B cell (primary cell): ENCODE measurements at places on chromosomes 7 and 10.
A peak's percentile ranks its signal among the peaks of the same experiment; 100 is the strongest.

- DNase-seq: peak; percentile 42
These were observed 786 bp downstream of the TAF3 start for GRCh38 chr10:7819121-7819460.

- DNase-seq: no peak
These were observed 122.0 kb upstream of the UNC5B start for GRCh38 chr10:71090330-71090729.

GRCh38 chr10:112958275-112958995, 8.4 kb downstream of the TCF7L2 start:
- DNase-seq: no peak

DNA sequence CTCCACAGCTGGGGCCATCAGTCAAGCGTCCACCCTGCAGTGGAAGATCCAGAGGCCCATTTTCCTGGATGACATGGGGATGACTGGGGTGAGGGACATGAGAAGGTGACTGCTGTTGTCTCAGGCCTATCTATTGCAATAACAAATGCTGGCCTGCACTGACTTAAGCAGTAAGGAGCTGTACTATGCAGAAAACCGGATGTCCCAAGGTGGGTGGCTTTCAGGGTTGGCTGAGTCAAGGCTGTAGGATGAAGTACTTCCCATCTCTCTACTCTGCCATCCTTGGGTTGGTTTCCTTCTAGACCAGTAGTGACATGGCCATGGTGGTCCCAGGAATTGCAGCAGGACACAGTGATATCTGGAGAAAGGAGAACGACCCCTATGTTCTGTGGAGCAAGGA, 48.1 kb downstream of the NEURL1 start:
- DNase-seq: no peak

DNA sequence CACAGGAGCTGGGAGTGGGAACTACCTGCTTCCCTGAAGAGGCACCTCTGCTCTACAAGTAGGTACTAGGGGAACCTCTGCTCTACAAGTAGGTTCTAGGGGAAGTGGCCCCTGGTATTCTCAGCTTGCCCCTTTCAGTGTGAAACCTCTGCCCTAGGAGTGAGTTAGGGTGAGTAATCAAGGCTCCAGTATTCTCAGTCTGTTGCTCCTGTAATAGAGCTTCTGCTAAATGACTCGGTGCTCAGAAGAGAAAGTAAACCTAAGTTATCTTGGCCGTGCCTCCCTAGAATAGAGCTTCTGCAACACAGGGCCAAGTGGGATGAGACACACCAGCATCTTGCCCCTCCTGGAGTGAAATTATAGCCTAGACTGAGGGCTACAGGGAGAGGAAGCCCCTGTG, 13.4 kb upstream of the RASSF4 start:
- no peak for DNase-seq

- no peak for DNase-seq
These were observed 42.7 kb upstream of the GJD4 start for GRCh38 chr10:35562427-35562826.

- no peak for DNase-seq
These were observed 48.5 kb downstream of the PLCE1 start for GRCh38 chr10:94042001-94042833.

GRCh38 chr7:91162436-91162835, 101.8 kb upstream of the FZD1 start:
- no peak for DNase-seq

- DNase-seq: no peak
These were observed 244.9 kb downstream of the DNAJB6 start for GRCh38 chr7:157581740-157582139.

- no peak for DNase-seq
These were observed 64.9 kb downstream of the ZNF92 start for GRCh38 chr7:65438598-65438997.

DNA sequence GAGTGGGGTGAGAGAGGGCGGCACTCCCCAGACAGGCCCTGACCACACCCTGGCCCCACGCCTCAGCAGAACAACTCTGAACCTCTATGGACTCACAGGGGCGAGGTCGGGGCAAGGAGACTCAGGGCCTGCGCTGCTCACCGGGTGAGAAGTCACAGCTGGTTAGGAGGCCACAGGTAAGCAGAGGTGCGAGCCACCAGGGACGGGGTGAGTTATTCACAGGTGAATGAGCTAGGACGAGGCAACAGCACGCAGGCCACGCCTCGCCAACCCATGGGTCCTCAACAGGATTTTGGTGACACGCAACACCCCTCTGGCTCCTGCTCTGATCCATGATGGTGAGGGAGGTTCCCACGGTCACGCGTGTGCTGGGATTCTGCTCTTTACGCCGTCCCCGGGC, 202.5 kb downstream of the ADARB2 start:
- no peak for DNase-seq

DNA sequence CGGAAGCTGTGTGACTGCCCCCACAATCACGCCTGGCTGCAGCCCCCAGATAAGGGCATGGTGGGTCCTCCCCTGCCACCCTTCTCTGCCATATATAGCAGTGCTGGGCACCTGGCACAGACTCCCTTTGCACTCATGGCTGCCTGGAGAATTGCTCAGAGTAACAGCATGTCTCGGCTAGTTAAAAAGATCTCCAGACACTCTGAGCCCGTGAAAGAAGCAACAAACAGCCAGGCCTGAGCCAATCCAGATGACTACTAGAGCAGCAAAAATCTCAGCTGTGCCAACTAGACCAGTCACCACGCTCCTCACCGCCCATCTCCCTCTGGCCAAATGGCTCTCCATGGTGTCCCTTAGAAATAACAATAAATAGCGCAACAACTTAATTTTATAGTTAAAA, 71.3 kb downstream of the PARD3 start:
- no peak for DNase-seq

- peak; percentile 24 for DNase-seq
These were observed 49.1 kb downstream of the APBB1IP start for GRCh38 chr10:26486990-26487850.

DNA sequence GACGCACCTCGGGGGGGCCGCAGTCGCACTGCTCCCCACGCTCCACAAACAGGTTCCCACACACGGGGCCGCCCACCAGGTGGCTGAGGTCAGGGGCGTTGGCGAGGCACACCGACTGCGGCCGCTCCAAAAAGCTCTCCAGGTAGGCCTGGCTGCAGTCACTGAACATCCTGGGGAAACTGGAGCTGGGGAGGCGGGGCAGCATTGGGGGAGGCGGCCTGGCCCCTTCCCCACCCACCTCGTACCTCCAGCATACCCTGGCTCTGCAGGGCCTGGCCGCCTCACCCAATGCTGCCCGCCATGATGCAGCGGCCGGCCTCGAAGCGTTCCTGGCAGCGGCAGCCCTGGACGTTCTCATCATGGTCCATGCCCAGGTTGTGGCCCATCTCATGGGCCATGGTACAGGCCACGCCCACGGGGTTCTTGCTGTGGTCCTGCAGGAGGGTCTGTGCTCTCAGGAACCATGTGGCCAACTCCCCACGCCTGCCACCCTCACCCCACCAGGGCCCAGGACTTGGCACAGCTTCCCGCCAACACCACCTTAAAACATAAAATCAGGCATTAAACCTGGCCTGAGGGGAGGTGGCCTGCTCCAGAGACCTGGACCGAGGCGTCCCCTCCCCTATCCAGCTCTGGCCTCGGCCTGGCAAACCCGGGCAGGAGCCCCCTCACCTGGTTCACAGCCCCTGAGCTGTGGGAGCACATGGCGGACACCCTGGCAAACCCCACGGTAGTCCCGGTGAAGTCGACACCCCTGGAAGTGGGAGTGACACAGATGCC, 5.0 kb downstream of the ADAM8 start:
- no peak for DNase-seq

DNA sequence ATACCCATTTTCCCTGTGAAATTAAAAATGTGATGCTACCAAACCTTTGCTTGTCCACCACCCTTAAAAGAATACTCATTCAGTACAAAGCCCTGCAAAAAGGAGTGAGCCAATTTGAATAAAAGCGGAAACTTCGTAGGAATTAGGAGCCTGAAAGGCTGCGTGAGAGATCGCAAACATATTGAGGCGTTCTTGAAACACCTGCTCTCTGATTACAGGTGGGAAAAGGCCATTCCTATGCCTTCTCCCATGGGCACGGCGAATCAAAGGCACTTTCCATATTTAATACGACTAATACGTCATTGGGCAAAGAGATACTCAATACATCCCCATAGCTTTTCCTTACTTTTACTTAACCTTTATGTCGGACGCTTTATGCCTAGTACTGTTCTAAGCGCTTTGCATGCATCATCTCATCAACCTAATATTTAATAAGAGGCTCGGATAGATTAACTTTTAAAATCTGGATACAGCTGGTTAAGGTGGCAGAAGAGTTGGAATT, 30.9 kb upstream of the KMT2E start:
- no peak for DNase-seq

- DNase-seq: no peak
These were observed 12.8 kb upstream of the CNNM1 start for GRCh38 chr10:99316374-99316773.

- DNase-seq: no peak
These were observed 64.6 kb upstream of the MGMT start for GRCh38 chr10:129402459-129402858.

- DNase-seq: no peak
These were observed 9.1 kb downstream of the PTER start for GRCh38 chr10:16445770-16446469.

DNA sequence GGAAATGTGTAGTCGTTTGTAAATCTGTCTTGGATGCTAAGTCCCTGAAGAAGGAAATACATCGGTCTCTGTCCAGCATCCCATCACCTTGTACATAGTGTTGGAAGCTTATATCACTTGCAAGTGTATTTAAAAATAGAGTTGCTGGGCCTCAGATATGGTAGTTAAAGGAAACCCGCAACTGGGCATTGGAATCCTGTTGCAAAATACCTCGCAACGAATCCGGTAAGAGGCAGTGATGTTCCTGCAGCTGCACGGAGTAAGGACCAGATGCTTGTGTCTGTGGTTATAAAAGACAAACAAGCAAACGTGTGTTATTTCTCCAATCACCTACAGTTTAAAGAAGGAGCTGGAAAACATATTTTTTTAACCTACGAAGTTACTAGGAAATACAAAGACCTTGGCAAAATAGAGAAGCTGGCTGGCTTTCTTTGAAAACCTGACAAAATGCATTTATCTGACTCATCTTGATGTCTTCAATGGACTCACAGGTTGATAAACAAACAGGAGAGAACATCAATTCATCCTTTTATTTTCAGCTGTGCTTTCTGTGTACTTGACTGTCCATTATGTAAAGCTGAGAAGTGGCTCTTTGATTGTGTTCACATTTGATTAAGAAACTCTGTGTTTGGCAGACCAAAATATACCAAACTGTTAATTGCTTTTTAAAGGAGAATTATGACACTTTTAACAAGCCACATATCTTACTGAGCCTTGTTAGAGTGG, 326.4 kb downstream of the SFMBT2 start:
- DNase-seq: no peak

GRCh38 chr7:18534481-18534880, 38.9 kb downstream of the HDAC9 start:
- no peak for DNase-seq

- no peak for DNase-seq
These were observed 25.8 kb upstream of the LANCL2 start for GRCh38 chr7:55339033-55340000.

- no peak for DNase-seq
These were observed 166.2 kb downstream of the PKD1L1 start for GRCh38 chr7:47782022-47782421.

DNA sequence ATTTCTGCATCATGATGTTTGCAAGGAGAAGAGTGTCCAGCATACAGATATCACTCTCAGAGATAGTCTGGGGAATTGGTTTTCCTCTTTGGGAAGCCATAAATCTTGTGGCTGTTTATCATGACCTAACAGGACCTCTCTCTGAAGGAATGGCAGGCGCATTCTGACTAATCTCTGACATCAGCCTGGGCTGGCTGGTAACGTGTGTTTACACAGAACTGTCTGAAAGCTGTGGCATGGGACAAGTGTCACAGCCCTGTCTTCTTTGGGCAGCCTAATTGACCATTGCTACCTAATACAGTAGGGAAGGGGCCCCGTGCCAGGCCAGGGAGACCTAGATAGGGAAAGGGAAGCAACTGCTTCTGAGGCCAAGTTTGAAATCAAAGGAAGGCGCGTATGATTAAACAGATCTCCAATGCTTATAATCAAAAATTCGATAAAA, 73.9 kb upstream of the CABCOCO1 start:
- DNase-seq: no peak

DNA sequence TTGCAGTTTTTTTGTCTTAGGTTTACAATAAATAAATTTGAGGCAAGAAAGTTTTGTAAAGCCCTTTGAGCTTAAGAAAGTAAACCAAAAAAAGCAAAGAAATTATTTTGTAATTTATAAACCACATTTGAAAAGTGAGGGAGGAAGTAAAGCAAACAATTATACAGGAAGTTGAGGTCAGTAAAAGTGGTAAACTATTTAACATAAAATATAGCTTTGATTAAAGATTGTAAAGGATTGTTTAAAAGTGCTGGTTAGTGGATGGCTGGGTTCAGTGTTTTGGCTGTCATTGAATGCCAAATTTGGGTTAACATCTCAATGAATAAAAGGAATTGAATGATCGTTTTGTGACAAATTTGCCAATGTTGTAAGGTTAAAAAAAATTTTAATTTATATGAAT, 9.9 kb downstream of the SOSTDC1 start:
- no peak for DNase-seq

DNA sequence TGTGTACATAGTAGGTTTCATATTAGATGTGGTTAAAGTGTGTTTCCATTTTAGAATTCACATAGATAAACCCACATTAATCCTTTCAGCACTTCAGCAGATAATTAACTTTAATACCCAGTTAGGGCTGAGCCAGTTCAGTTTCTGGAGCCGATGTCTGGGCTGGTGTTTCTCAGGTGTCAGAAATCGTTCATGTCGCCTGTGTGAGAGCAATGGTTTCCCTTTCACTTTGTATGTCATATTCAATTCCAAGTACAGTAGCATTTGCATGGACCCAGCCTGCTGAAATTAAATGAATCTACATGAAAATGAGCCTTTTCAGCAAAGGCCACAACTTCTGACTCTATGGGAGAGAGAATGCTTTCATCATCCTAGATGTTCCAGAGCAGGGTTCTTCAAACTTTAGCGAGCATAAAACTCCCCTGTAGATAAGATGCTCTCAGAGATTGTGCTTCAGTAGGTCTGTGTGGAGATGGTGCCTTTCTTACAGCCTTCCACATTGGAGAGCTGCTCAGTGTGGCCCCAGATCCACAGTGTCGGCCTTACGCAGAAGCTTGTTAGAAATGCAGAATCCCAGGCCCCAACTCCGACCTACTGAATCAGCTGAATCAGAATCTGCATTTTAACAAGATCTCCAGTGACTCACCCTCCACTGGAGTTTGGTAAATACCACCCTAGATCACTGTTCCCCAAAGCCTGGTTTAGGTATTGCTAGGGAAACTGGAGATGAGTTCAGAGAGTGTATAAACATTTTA, 19.6 kb downstream of the WIPF3 start:
- no peak for DNase-seq

DNA sequence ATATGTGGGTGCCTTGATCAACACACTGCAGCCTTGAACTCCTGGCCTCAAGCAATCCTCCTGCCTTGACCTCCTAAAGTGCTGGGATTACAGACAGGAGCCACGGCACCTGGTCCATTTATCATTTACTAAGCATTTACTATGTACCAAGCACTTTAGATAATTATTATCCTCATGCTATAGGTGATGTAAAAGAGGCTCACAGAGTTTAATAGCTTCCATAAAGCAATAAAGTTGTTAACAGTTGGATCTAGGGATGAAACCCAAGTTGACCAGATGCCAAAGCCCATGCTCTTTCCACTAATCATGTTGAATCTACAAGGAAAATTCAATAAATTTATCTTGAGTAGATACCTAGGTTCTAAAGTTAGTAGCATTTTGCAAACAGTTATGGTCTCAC, 5.0 kb downstream of the NAPEPLD start:
- DNase-seq: no peak
